Fibroblast of skin of right biceps (primary cell): ENCODE measurements at places on chromosomes 1 and 21.
A peak's percentile ranks its signal among the peaks of the same experiment; 100 is the strongest.

DNA sequence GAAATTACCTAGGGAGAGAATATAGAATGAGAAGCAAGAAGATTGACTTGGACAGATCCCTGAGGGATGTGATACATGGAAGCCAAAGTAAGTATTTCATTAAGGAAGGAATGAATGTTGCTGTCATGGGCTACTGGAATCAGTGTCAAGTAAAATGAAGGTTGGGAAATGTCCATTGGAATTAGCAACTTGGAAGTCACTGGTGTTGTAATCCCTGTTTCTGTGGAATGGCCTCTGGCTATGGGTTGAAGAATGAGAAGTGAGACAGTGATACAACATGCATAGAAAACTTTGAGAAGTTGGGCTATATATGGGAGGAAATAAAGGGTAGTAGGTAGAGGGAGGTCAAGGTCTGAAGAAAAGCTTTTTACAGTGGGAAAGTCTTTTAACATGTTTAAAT is 54.7 kb downstream of the CCDC18 start:
- DNase-seq: no peak

- DNase-seq: no peak
These were observed 401 bp downstream of the ERRFI1 start for GRCh38 chr1:8025671-8026144.

GRCh38 chr1:40855513-40855912 is 6.7 kb downstream of the CITED4 start:
- no peak for DNase-seq

GRCh38 chr1:148362626-148363438 is 120.3 kb downstream of the PPIAL4G start:
- peak; percentile 55 for DNase-seq

- DNase-seq: no peak
These were observed 20.2 kb upstream of the ACTA1 start for GRCh38 chr1:229454056-229454455.

DNA sequence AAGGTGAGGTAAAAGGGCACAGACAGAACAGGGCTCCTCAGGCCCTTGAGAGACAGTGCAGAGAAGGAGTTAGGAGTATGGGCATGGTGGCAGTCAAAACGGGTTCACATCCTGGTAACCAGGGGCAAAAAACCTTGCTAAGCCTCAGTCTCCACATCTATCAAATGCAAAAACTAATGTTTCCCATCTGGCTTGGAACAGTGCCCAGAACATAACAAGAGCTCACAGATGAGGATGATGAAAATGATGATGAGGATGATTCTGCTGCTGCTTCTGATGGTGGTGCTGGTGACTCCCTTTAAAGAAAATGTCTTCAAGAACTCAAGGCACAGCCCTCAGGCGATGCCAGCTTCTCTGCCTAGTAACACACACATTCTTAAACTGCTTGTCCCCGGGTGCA is 24.1 kb downstream of the HHIPL2 start:
- DNase-seq: peak; percentile 49

DNA sequence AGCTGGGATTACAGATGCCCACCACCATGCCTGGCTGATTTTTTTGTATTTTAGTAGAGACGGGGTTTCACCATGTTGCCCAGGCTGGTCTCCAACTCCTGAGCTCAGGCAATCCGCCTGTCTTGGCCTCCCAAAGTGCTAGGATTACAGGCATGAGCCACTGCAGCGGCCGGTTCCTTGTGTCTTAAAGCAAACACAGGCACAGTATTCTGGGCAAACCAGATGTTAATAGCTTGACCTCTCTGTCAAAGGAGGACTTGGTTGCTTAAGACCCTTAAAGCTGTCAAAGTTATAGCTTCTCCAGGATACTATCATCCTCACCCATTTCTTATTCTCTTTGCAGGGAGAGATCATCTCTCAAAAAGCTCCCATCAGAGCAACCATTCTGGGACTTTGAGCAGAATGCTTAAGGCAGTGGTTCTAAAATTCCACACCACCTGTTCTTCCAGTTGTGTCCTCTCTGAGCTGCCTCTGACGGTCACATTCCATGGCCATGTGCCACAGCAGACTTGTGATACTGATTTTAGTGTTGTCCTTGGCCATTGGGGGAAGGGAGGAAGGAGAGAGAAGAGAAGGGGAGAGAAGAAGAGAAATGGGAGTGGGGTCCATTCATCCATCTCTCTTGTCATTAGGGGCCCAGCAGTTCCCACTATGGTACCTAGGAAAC is 81.8 kb downstream of the PBX1 start:
- no peak for DNase-seq

- DNase-seq: no peak
These were observed 98.7 kb upstream of the LHX8 start for GRCh38 chr1:75035536-75035935.
